Stimulated activated CD8-positive, alpha-beta memory T cell treated with anti-CD3 and anti-CD28 coated beads, Interleukin-7, amount 100 ng/mL, for 1 hour (primary cell): ENCODE measurements at places on chromosomes 11 and 22.

GRCh38 chr11:121238956-121239355 is 53.6 kb upstream of the SC5D start:
- no peak for DNase-seq

GRCh38 chr11:70322666-70323065 is 52.2 kb downstream of the PPFIA1 start:
- DNase-seq: no peak

DNA sequence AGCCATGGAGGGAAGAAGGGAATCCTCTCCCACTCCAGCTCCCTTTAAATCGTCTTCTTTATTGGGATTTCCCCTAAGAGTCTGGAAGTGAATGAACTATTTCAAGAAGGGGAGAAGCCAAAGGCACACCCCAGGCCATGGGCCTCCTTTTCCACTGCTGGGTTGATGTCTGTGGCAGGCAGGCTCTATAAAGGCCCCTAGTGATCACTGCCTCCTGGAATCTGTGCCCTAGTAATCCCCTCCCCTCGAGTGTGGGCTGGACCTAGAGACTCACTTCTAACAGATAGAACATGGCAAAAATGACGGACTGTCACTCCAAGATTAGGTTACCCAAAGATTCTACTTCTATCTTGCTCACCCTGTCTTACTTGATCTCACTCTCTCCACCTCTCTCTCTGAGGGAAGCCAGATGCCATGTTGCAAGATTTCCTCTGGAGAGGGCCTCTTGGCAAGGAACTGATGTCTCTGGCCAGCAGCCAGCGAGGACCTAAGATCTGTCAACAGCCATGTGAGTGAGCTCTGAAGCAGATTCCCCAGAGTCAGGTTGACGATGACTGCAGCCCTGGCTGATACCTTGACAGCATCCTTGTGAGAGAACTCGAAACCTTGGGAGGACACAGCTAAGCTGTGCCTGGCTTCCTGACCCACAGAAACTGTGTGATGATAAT is 444.8 kb downstream of the SOX6 start:
- no peak for DNase-seq

DNA sequence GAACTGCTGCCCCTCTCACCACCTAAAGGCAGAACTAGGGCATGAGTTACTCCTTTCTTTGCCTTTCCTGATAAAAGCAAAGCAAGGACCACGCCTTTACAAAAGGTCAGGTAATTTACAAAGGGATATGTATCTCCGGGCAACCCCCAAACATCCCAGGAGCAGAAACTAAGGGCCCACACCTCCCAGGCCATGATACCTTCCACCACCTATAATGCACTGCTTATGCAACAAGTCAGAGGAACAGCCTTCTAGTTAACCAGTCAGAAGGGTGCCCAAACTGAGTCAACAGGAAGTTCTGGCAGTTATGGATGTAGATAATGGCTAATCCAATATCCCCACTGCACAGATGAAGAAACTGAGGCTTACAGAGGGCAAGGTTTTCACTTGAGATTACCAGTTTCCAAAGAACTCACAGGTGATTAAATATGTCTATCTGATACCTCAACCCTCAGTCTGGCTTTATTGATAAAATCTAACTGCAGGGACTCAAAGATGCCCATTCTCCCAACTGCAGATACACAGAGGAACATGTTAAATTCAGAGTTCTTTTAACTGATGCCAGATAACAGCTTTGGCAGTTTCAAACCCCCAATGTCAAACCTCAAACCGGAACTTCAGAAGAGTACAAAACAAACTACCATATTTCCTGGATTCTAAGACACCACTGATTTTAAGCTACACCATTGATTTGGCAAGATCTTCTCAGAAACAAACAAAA is 16.8 kb upstream of the CASTOR1 start:
- no peak for DNase-seq

GRCh38 chr11:35109041-35109440 is 29.9 kb upstream of the CD44 start:
- no peak for DNase-seq

DNA sequence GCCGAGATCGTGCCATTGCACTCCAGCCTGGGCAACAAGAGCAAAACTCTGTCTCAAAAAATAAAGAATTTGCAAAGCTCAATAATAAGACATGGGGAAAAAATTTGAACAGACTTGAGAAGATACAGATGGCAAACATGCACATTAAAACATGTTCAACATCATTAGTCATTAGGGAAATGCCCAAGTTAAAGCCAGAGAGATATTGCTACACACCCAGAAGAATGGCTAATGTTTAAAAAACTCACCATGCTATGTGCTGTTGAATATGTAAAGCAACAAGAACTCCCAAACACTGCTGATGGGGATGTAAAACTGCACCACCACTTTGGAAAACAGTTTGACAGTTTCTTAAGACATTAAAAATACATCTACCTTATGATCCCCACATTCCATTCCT is 12.6 kb downstream of the LRRC75B start:
- DNase-seq: no peak

DNA sequence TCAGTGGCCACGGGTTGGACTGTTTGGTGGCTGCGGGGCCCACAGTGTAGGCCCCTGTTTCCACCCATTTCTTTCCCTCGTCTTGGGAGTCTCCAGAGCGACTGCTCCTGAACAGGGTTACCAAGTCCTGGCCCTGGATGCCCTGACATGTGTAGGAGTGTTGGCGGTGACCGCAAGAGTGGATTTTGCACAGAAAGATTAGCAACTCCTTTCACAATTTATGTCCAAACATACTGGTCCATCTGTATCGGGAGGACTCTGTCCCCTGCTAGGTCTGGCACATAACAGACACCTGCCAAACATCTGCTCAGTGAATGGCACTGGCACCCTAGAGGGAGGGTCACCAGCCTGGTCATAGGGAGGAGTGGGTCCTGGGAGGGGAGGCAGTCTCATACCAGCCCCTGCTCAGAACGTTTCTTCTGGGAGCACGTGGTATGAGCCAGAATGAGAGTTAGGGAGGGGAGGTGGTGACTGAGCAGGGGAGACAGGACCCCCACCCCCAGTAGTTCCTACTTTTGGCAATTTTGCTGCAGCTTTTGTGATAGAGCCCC is 3.4 kb upstream of the APOA1 start:
- DNase-seq: no peak

DNA sequence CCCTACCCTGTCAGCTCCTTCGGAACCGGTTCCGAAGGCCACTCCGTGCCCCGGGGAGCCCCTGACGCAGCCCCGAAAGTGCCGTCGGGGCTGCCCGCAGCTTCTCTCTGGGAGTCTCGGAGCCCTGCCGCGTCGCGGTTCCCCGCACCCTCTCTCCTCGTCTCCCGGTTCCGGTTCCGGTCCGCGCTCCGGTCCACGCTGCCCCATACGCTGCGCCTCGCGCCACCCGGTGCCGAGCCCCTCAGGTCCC is 618 bp downstream of the MTA2 start:
- DNase-seq: no peak

DNA sequence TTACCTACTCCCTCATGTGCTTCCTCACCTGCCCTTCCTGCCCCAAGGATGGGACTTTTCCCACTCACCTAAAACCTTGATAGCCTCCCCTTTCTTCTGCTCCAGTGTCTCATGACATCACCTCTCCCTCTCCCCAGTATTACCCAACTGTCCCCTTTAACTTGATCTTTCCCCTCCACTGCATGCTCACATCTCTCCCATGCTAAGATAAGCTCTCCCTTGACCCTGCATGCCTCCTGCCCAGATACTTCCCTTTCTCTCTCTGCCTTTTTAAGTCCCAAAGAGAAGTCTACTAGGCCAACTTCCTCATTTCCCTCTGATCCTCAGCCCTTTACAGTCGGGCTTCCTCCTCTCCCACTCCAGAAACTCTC is 14.8 kb downstream of the CD3E start:
- no peak for DNase-seq

- DNase-seq: no peak
Observed at GRCh38 chr11:62144641-62145255, 20.9 kb downstream of the INCENP start.

- no peak for DNase-seq
Observed at GRCh38 chr11:132623511-132623910, 908.8 kb downstream of the OPCML start.

GRCh38 chr22:36246718-36247117 is 6.2 kb upstream of the APOL1 start:
- no peak for DNase-seq

DNA sequence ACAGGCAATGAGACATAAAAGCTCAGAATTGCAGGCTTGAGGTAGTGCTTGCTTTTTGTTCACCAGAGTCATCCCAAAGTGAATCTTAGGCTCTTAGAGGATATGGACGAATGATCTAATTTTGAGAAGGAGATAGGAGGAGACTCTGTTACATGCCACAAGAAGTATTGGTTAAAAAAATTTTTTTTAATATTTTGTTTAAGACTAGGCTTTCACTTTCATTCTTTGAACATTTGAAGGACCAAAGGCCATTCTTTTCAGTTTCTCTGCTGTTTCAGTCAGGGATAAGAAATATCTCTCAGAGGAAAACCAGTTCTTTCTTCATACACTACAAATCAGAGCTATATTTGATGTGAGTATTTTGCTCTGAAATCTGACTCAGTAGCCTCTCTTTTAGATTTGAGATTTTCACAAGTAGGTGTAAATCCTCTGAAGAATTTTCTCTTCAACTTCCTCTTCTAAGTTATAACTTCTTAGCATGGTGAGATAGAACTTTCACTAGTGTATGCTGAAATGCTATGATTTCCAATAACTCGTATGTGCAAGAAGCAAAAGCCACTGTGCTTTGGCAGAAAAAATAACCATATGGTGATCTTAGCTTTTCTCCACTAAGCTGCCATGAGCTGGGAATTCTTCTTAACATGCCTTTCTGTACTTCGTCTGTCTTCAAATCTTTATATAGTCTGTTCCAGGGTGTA is 24.1 kb upstream of the FAM181B start:
- DNase-seq: no peak

DNA sequence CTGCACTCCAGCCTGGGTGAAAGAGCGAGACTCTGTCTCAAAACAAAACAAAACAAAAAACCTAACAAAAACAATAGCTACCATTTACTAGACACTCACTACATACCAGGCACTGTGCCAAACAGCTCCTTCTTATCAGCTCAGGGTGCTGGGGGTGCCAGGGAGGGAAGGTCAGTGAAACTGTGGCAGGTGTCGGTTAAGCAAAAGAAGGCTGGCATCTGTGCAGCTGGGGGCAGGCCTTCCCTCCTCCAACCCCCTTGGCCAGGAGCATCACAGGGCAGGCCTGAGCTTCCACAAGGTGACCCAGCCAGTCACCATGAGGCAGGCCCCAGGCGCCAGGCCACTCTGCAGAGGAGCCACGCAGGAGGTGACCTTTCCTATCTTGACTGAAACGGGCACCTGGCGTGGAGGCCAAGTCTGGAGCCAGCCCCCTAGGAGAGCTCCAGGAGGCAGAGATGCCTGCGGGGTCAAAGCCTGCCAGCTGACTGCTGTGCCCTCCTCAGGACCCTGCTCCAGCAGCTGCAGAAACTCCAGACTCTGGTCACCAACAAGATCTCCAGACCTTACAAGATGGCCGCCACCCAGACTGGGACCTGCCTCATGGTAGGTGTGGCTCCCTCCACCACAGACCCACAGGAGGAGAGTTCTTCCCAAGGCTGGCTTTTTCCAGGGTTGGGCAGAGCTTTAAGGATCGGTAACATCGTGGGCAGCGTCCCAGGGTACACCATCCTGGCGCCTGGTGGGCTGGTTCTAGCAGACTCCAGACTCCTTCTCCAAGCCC is 31.3 kb upstream of the DGKZ start:
- DNase-seq: no peak

GRCh38 chr11:86370922-86371594 is 3.6 kb upstream of the CCDC81 start:
- no peak for DNase-seq

- no peak for DNase-seq
Observed at GRCh38 chr11:116986521-116987105, 111.6 kb downstream of the SIK3 start.

- no peak for DNase-seq
Observed at GRCh38 chr22:27196606-27197005, 539.2 kb downstream of the MIAT start.

DNA sequence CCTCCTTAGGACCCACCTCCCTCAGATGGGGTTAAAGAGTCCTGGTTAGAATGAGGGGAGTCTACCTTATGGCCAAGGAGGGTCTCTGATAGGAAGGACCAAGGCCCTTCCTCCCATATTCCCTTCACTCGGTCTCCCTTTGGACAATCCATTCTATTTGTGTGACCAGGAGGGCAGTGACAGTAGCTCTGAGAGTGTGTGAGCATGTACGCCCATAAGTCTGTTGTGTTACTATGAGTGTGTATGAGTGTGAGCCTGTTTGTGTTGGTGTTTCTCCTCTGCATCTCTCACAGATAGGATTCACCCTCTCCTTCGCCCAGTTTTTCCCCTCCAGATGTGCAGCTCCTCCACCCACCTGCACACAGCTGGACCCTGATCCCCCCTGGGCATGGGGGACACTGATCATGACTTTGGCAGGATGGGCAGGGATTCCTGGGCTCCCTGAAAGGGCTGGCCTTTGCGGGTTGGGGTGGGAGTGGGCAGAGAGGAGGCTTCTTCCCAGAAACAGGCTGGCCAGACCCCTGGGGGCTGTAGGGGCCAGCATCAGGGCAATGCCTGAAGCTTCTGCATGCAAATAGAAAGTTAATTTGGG is 14.5 kb downstream of the PHLDB1 start:
- no peak for DNase-seq

DNA sequence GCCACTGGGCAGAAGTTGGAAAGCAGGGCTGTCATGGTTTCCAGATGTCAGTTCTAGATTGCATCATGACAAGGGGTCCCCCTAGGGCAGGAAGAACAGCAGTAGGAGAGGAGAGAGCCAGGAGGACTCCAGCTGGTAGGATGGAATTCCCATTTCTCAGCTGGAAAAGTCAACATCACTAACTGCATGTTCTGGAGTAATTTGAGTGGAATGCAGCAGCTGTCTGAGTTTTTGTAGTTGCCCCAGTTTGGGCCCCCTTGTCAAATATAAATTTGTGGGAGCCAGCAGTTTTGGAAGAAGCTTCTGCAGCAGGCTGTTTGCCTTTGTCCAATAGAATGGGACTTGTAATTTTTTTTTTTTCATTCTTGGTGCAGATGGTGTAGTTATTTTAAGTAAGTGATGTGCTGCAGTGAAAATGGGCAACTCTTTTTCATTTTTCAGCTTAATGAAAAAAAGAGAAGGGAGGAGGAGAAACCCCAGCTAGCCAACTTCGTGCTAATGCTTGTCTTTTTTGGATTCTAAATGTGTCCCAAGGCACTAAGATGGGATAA is 86.9 kb downstream of the LDLRAD3 start:
- DNase-seq: no peak

- DNase-seq: no peak
Observed at GRCh38 chr11:24181395-24182047, 315.3 kb upstream of the LUZP2 start.

- DNase-seq: no peak
Observed at GRCh38 chr11:2235588-2236326, 34.6 kb downstream of the ASCL2 start.

- no peak for DNase-seq
Observed at GRCh38 chr11:134070342-134070845, 1.5 kb downstream of the JAM3 start.

DNA sequence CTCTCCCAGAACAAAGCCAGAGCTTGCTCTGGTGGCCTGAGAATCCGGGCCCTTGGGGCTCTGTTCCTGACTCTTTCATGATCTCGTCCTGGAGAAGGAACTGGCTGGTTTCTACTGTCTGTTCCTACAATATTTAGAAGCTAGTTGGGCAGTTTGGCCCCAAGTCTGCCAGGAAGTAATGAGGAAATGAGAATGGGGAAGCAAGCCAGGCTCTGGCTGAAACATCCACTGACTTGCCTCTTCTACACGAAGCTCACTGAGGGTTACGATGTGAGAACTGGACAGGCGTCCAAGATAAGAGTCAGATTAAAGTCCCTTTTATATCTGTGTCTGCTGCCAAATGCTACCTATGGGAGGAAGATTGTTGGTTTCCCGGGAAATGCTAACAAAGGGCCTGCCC is 110.0 kb upstream of the KIRREL3 start:
- DNase-seq: no peak

- no peak for DNase-seq
Observed at GRCh38 chr11:126938718-126939117, 61.9 kb downstream of the KIRREL3 start.
